ENCODE measurements at places on chromosomes 6 and 20. TPM values are rescaled to one million over a fixed set of nuclear protein-coding genes. Genes with fewer than 3 reads are reported as not detected.
A peak's percentile ranks its signal among the peaks of the same experiment; 100 is the strongest.

- DNase-seq = no peak
These were observed 21.5 kb downstream of the NOL4L start for GRCh38 chr20:32563311-32564272.

DNA sequence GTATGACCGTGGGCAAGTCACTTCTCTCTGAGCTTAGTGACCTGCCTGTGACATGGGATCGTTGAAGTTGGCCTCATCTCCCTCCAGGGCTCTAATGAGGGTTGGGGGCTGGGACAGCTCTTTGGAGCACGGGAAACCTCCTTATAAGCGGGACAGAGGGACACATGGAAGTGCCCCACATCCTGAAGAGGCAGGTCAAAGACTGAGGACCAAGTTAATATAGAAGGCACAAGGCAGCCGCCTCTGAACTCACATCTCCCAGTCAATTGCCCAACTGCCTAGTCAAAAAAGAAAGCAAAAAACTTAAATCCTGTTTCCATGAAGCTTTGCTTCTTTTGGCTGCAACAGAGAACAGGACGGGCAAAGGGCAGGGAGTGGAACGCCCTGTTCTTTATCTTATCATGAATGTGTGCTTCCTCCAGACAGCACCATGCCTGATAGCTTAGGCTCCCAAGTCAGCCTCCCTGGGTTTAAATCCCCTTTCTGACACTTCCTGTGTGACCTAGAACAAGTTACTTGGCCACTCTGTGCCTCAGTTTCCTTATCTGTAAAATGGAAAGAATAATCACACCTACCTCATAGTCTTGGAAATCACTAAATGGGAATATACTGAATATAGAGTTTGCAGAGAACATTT is 27.1 kb downstream of the LBP start:
- DNase-seq = peak; percentile 81

The PAX1 gene
- total RNA-seq = not detected

The MOXD1 gene
- total RNA-seq = under 0.01 TPM

GRCh38 chr20:46215913-46216707 is 92.2 kb downstream of the CDH22 start:
- DNase-seq = no peak

The CST3 gene
- 88.5 TPM for total RNA-seq

GRCh38 chr20:8190043-8190880 is 58.2 kb downstream of the PLCB1 start:
- no peak for DNase-seq

The YIPF3 gene
- total RNA-seq = 137 TPM

The ANKRD66 gene
- total RNA-seq = not detected

The PRPH2 gene
- 0.60 TPM for total RNA-seq

The RANBP9 gene
- total RNA-seq = 21.0 TPM

DNA sequence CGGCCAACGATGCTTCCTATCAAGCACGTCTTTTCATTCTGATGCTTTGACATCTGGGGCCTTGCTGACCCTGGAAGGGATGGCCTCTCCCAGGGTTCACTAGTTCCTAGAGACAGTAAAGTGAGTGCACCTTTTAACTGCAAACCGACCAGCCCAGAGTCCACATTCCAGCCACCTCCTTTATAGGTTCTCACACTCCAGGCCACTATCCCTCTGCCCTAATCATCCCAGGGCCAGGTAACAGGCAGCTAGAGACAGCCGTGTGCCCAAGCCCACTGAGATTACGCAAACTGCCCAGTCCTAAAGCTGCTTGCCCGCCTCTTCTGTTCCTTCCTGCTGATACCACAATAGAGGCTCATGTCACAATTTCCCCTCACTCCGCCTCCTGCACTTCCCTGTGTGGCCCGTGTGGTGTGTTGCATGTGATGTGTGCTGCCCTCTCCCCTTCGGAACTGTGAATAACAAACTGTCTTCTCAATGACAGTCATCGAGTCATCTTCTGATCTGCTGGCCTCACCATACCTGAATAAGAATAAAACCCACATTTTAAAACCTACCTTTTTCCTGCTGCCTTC is 123.7 kb upstream of the EXOC2 start:
- no peak for DNase-seq

GRCh38 chr20:46954490-46955038 is 59.9 kb downstream of the EYA2 start:
- no peak for DNase-seq
